NCI-H2081 treated with DMSO at 0.1 percent for 48 hours (cell line): ENCODE measurements at places on chromosomes 13 and 19.

GRCh38 chr19:42596391-42597072 lies 1.8 kb upstream of the CEACAM8 start:
- DNase-seq: no peak

DNA sequence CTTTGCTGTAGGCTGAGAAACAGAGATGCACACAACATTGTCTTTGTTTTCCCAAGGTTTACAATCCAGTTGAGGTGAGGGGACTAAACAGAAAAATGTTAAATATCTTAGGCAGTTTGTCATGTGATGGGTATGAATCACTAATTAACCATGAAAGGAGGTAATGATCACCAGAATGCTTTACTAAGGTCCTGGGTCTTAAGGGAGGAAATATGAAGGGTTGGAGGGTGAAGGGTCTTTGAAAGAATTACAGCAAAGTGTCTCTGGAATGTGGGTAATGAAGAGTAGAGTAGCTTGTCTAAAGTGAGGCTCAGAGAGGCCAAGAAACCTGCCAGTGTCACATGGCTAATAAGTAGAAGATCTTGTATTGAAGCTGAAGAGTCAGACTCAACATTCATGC lies 19.0 kb downstream of the BIVM start:
- no peak for DNase-seq

DNA sequence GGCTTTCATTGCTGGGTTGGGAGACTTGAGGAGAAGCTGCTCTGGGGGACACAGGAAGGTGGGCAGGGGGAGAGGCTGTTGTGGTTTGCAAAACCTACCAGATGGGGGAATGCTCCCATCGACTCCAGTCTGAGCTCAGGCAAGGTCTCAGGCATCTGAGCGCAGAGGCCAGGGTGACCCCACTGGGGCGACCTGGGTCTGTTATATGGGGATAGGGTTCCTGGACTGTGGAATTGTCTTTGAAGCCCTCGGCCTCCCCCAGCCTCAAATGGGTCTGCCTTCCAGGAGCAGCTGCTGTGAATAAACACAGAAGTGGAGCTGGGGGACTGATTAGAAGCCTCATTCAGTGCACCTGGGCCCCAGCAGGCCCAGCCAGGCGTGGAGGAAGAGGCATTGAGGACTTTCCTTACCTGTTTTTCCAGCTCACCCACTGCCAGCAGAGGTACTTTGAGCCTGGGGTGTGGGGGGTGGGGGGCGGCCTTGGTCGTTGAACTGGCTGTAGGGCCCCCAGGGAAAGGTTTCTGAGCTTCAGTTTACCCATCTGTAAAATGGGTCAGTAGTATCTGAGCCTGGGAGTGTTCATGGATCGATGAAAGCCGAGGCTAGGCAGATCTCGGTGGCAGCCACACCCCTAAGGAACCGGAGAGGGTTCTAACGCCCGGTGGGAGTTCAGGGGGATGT lies 1.4 kb downstream of the CERS4 start:
- DNase-seq: no peak

DNA sequence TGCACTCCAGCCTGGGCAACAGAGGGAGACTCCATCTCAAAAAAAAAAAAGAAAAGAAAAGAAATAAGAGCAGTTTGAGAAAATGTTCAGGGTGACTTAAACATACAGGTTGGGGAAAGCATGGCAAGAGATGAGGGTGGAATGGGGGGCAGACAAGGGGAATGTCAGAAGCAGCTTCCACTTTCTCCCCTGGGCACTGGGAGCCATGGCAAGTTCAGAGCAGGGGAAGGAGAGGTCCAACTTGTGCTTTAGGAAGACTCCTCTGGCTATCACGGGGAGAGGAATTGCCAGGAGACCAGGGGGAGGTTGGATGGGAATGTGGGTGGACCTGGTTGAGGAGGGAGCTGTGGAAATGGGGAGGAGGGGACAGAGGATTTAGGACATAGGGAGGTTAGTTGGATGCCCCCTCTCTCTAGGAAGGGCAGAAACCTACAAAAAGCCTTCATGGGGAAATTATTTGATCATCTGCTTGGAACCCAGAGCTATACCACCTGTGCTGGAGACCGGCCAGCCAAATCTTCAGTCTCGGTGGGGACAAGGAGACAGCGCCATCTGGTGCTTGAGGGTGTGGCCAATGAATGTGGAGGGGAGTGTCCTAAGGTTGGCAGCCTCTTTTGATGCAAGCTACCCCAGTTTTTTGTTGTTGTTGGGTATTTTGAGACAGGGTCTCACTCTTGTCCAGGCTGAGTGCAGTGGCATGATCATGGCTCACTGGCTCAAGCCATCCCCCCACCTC lies 7.3 kb upstream of the STRN4 start:
- peak; percentile 44 for DNase-seq

DNA sequence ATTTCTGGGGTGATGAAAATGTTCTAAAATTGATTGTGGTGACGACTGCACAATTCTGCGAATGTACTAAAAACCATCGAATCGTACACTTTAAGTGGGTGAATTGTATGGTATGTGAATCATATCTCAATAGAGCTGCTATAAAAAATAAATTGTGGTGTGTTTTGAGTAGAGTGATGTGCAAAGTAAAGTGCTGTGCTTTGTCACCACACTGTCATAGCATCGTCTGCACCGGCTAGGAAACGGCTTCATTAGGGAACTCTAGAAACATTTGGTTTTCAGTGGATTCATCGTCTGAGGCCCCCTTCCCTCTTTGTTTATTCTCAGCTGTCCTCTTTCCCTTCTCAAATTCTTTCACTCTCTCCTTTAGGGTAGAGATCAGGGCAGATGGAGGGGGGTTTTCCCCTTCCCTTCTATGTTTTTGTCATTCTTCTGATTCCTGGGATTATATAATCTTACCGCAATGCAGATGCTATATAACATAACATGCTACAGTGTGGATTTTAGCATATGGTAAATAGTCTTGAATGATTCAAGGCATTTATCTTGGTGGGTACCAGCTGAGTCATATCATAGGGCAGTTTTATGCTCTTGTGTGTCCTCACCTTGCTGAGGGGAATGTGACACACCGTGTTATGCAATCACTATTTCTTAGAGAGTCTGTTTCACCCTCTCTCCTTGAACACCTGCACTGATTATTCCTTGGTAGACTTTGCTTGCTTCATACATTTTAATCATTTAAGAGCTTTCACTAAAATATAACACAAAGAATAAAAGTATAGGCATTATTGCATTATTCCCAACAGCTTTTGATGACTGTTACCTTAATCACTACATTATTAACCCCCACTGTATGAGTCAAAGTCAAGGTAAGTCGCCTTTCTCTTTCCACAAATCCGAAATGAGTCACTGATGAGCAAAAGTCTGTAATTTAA lies 239.4 kb downstream of the DCLK1 start:
- DNase-seq: no peak

GRCh38 chr13:52399046-52399445 lies 6.9 kb downstream of the THSD1 start:
- no peak for DNase-seq

DNA sequence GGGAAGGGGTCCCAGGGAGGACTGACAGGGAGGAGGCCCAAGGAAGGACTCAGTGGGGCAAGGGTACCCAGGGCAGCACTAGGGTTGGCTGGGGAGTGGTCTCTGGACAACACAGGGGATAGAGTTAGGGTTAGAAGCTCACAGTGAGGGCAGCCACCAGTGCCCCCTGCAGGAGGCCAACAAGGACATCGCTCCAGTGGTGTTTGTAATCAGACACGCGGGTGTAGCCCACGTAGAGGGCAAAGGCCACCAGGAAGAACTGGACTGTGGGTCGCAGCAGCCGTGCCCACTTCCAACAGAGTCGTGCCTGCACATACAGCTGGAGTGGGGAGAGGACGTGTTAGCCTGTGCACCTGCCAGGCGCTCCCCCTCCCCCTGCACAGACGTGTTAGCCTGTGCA lies 9.2 kb downstream of the PLPP2 start:
- no peak for DNase-seq

DNA sequence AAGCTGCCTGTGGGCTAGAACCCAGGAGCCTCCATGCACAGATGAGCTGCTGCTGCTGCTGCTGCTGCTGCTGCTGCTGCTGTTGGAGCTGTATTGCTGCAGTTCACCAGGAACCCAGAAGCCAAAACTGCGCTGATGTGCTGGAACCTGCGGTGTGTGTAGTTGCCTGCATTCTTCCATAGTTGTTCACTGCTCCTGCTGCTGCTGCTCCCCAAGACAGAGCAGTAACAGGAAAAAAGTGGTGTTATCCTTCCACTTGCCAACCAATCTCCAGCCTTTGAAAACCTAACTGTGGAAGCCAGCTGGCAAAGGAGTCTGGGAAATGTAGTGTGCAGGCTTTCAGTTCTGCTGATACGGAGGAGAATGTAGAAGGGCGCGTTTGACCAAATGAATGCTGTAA lies 37.9 kb downstream of the ARHGAP35 start:
- no peak for DNase-seq

GRCh38 chr13:29703421-29703820 lies 107.9 kb upstream of the SLC7A1 start:
- no peak for DNase-seq

DNA sequence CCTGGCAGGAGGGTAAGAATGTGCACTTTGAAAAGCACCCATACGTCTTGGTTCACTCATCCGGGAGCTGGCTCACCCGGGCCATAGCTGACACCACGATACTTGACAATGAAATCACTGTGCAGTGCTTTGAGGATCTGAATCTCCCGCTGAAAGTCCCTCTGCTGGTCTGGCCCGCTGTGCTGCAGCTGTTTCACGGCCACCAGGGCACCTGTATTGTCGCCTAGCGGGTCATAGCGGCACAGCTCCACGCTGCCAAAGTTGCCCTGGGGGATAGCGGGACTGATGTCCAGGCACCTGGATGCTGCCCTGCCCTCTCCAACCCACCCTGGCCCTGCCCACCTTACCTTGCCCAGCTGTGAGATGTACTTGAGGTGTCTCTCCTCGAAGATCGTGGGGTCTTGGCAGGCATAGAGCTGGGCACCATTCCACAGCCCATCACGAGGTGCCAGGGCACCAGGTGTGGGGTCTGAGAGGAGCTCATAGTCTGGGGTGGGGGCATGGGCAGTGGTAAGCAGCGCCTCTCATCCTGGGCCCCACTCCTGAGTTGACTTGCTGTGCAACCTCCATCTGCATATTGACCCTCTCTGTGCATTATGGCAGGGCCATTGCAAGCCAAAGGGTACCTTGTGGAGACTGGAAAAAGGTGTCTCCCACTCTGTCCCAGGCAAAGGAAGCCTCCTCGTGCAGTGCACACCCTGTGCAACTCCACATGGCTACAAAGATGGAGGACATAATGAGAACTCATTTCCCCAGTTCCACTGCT lies 11.3 kb upstream of the INSL3 start:
- DNase-seq: no peak

DNA sequence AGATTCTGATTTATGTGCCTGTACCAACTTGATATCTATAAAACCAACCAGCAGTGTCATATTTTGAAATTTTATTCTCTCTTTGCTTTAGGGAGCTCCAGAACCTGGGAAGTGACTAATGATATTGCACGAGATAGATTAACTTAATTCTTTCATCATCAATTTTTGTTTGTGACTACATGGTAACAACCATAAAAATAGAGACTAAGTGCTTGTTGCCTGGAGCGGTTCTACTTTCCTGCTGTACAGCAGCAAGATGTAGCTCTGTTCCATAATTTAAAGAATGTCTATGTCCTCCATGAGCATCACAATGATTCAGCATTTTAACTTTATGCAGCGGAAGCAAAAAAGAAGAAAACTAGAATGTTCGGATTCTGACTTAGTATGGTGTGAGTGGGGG lies 275.6 kb downstream of the KLF5 start:
- DNase-seq: no peak

DNA sequence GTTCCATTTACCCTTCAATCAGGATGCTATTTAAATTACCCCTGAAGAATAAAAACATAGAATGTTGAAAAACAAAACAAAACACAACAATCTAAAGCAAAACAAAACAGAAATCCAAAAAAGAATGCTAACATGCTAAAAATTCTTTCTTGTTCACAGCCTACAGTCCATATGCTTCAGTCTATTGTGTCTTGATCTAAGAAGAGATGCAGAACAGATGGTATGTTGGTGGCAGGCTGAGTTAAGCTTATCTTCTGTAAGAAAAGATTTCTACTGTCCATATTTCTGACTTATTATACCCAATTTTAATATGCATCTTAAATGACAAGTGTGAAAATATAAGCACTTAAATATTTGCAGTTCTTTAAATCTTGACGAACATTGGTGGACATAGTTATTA lies 356.1 kb upstream of the SLITRK1 start:
- no peak for DNase-seq

DNA sequence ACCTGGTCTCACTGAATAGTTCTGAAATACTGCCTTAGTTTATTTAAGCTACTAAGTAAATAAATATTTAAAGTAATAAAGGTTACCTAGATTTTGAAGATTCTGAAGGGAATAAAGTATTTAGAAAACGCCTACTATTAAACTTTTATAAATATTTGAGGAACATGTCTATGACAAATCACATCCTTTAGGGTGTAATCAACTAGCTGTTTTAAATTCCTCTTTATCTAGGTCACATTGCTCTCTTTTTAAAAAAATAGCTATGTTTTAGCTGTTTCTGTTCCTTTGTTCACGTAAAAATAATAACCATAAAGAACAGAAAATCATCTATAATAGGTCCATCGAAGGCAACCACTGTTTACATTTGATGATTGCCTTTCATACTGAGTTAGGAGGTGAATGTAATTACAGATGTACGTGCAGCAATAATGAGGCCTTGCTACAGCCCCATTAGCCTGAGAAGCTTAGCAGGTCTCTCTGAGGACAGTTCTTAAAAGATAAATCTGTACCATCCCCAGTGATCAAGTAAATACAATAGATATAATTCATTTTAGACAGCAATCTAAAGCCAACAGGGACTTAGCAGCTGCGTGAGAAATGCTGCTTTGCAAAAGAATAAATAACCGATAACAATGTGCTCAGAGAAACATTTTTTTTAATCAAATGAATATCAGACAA lies 449.5 kb downstream of the LIG4 start:
- DNase-seq: peak; percentile 92

- DNase-seq: no peak
Observed at GRCh38 chr19:1401138-1401888, at the start of gene GAMT. Gene GAMT, minus strand, starts transcription at chr19:1401542. Its CDS starts 66 bp downstream, at chr19:1401476.

- DNase-seq: no peak
Observed at GRCh38 chr19:1942078-1942933, 1.3 kb downstream of the CSNK1G2 start.

GRCh38 chr13:73107970-73108369 lies 49.2 kb downstream of the KLF5 start:
- no peak for DNase-seq

DNA sequence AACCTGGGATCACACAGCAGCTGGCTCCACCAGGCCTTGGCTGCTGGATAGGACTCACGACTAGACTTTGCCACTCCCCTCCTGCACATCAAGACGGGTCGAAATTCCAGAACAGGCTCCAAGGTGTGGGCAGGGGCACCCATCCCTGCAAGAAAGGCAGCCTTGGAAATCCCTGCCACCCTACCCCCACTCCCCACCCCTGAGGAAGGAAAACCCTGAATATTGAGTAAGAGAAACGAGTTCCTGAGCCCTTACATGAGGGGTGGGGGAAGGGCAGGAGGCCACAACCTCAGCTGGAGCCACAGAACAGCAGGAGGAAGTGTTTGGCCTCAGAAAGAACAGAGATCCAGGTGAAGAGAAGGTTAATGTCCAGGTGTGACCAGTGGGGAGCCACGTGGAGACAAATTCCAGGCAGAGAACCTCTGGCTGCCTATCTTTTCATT lies 20.1 kb downstream of the DEDD2 start:
- DNase-seq: no peak
